ENCODE measurements at places on chromosomes 6 and 20. TPM values are rescaled to one million over a fixed set of nuclear protein-coding genes. Genes with fewer than 3 reads are reported as not detected.

The CDSN gene
- total RNA-seq = not detected

GRCh38 chr6:111061508-111061907 lies 25.8 kb upstream of the SLC16A10 start:
- no peak for DNase-seq

DNA sequence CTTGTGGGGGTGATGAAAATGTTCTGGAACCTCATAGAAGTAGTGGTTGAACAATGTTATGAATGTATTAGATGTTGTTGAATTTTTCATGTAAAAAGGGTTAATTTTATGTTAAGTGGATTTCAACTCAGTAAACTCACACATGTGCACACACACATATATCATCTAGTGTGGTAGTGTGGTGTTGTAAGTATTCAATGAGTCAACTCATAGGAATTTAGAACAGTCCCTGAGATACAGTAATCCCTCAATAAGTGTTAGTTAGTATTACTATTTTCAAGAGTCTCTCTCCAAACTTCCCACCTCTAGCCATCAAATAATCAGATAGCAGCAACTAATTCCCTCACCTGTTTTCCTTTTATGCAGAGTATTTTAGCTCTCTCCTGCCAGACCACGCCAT lies 563.1 kb upstream of the JARID2 start:
- DNase-seq = no peak

DNA sequence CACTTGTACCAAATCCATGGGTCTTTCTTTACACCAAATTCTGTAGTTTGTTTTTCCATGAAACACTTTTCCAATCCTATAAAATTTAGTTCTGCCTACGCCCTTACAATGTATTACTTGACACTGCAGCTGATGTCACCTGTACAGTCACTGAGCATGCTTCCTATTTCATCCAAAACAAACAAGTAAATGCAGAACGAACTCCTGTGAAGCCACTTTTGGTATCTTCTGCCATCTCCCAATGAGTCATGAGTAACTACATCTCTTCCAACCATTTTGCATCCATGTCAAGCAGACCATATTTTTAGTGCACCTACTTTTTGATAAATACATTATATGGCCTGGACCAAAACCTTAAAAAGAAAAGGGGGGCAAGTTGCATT lies 42.4 kb downstream of the HDDC2 start:
- DNase-seq = no peak

GRCh38 chr6:170021579-170021978 lies 269.3 kb downstream of the DLL1 start:
- DNase-seq = no peak

Data from spinal cord (tissue), 10 donors.